ENCODE measurements at places on chromosomes 12 and 14. TPM values are rescaled to one million over a fixed set of nuclear protein-coding genes. Genes with fewer than 3 reads are reported as not detected.
A peak's percentile ranks its signal among the peaks of the same experiment; 100 is the strongest.

GRCh38 chr14:34997762-34998161 is 15.0 kb downstream of the SRP54 start:
- no peak overlapping the region for H3K4me3 ChIP-seq
- no peaks in the 10 kb centered on the region for H3K27me3 ChIP-seq
- no peaks in the 10 kb centered on the region for H3K36me3 ChIP-seq

DNA sequence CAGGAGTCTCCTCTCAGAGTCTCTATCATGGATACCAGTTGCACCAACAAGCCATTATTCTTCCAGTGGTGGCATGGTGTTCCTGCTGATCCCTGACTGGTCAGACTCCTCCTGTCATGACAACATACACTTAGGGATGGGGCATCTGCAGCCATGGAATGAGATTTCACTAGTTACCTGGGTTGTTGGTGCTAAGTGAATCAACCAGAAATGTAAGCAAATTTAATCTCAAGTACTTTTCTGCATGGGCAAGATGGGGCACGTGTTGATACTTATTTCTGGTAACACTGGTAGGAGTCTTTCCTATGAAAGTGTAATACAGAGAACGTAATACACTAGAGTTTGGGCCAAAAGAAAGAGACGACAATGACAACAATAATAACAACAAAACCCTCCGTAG is 211.5 kb upstream of the FOXN3 start:
- H3K36me3 ChIP-seq = no peaks in the 10 kb centered on the region
- peaks cover 6% of the 10 kb centered on the region for H3K4me1 ChIP-seq
- H3K27ac ChIP-seq = no peak overlapping the region
- H3K4me3 ChIP-seq = no peak overlapping the region
- H3K27me3 ChIP-seq = no peaks in the 10 kb centered on the region

DNA sequence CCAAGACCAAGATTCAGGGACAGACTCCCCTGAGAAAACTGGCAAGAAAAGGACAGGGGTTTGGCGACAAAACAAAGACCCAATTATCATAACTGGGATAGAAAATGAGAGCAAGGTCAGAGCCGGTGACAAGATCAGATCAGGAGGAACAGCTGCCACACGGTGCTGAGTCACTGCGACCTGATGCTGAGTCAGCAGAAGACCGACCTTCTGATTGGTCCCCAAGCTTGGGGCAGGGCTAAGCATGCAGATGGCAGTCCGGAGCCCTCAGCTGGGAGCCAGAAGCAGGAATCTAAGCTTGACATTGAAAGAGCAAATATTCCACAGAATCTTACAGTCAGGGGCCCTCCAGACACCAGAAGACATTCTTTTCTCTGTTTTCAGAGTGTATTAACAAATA is 19.1 kb upstream of the ARMH4 start:
- H3K36me3 ChIP-seq = no peaks in the 10 kb centered on the region
- DNase-seq = peak; percentile 29
- H3K4me3 ChIP-seq = no peak overlapping the region
- no peaks in the 10 kb centered on the region for H3K27me3 ChIP-seq

GRCh38 chr12:19200261-19200660 is 70.7 kb downstream of the PLEKHA5 start:
- no peaks in the 10 kb centered on the region for H3K4me1 ChIP-seq
- no peak for DNase-seq
- no peak overlapping the region for H3K4me3 ChIP-seq
- H3K27ac ChIP-seq = no peak overlapping the region
- no peaks in the 10 kb centered on the region for H3K36me3 ChIP-seq

DNA sequence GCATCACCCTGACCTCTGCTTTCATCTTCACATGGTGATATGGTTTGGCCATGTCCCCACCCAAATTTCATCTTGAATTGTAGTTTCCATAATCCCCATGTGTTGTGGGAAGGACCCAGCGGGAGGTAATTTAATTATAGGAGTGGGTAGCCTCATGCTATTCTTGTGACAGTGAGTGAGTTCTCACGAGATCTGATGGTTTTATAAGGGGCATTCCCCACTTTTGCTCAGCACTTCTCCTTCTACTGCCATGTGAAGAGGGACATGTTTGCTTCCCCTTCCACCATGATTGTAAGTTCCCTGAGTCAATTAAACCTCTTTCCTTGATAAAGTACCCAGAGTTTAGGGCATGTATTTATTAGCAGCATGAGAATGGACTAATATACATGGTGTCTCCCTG is 38.2 kb downstream of the TMBIM6 start:
- no peak for DNase-seq
- peaks cover 6% of the 10 kb centered on the region for H3K4me1 ChIP-seq
- no peaks in the 10 kb centered on the region for H3K36me3 ChIP-seq

- no peak overlapping the region for H3K27ac ChIP-seq
- no peak overlapping the region for H3K4me3 ChIP-seq
- no peak for DNase-seq
- no peaks in the 10 kb centered on the region for H3K4me1 ChIP-seq
- no peaks in the 10 kb centered on the region for H3K27me3 ChIP-seq
Measured at GRCh38 chr14:102805941-102806340, 28.7 kb downstream of the TRAF3 start.

DNA sequence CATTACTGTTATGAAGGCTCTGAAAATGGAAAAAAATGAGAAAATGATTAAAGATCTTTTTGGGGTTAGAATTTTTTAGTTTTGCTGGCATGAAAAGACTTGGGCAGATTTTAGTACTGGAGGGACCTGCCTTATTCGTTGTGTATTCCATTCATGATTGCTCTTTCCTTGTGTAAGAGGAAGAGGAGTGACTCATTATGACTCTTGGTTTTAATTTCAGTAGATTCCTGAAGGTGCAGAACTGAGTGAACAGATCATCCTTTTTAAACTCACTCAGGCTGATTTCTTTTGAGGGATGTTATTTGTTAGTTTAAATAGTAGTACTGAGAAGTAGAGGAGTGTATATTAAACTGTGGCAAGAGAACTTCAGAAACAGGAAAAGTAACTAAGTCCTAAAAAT is 41.6 kb downstream of the AKAP6 start:
- no peak overlapping the region for H3K4me3 ChIP-seq
- H3K36me3 ChIP-seq = no peaks in the 10 kb centered on the region
- no peaks in the 10 kb centered on the region for H3K27me3 ChIP-seq
- no peak for DNase-seq
- H3K27ac ChIP-seq = no peak overlapping the region
- H3K4me1 ChIP-seq = peaks cover 2% of the 10 kb centered on the region

GRCh38 chr14:56313789-56314188 is 195.6 kb downstream of the PELI2 start:
- no peak overlapping the region for H3K4me3 ChIP-seq
- no peak for DNase-seq
- no peaks in the 10 kb centered on the region for H3K36me3 ChIP-seq
- H3K4me1 ChIP-seq = no peaks in the 10 kb centered on the region

DNA sequence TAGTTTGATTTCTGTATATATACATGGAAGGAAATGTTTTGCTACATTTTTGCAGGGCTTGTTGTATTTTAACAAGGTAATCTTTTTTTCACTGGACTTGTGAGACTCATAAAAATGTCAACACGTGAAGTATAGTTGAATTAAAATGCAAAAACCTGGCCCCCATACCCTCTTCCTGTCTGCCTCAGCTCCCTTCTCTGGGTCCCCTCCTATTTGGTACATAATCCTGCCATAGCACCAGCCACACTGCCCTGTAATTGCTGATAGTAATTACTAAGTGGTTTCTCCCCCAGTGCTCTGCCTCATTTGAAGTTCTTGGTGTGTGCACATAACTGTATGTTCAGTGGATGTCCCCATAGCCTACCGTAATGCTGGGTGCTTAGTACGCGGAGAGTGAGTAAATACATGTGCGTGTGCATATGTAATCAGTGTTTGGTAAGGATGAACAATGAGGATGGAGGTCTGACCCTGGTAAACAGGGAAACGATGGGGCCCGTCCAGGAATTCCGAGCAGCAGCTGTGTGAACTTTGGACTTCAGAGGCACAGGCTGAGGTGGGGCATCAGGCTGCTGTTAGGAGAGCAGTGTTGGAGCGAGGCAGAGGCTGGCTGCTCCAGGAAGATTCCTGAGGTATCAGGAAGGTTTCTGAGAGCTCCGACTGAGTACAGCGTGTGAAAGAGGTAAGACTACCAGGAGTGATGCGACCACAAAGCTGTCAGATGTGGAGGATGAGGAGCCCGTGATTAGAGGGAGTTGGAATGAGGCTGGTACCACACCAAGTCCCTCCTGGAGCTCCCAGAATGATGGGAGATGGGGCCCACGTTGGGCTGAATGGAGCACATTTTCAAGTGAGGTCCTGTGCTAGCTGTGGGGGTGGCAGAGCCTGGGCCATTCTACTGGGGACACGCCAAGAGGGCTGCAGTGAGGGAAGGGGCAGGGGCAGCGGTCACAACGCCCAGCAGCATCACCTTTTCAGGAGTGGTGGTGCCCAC is 106.8 kb downstream of the PELI2 start:
- H3K4me1 ChIP-seq = no peaks in the 10 kb centered on the region
- no peak for DNase-seq
- no peak overlapping the region for H3K27ac ChIP-seq
- H3K27me3 ChIP-seq = no peaks in the 10 kb centered on the region

- no peak overlapping the region for H3K4me3 ChIP-seq
- no peak overlapping the region for H3K27ac ChIP-seq
- DNase-seq = no peak
- peaks cover 16% of the 10 kb centered on the region for H3K36me3 ChIP-seq
- no peaks in the 10 kb centered on the region for H3K4me1 ChIP-seq
Measured at GRCh38 chr14:75090353-75090752, 20.9 kb downstream of the ZC2HC1C start.

DNA sequence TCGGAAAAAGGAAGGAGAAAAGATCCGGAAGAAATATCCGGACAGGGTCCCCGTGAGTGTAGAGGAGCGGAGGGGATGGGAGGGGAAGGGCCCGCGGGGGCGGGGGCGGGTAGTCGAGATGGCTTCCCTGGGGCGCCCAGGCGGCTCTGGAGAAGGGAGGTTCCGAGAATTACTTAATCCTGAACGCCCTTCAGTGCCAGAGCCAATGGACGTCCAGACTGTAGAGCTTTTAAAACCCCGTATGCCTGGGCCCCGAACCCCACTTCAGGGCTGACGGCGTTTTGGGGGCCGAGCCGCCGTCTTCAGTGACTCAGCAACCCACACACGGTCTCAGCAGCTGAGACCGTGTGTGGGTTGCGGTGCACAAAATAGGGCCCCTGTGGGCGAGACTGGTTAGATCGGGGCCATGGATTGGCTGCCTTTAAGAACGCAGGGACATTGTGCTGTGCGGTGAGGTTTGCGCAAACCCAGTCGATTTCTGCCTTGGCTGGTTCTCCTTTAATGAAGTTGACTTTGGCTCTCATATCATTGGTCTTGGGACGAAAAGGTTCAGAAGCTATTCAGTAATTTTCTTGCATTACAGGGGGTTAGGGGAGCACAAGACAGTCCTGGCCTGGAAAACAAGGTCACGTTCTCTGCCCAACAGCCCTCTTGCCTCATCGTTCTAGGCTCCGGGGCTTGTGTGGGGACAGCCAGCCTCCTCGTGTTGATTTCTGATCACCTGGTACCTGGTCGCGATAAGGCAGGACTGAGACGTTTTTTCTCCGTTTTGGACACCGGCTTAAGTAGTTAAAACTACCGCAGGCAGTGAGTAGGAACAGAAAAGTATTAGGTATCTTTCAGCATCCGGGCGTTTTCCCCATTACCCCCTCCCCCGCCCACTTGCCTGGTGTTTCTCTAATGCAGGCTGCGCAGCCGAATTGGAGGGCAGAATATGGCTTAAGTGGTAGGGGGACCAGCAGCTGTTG is 775 bp downstream of the GABARAPL1 start:
- no peaks in the 10 kb centered on the region for H3K4me1 ChIP-seq
- no peaks in the 10 kb centered on the region for H3K27me3 ChIP-seq
- H3K36me3 ChIP-seq = peaks cover 14% of the 10 kb centered on the region
- H3K4me3 ChIP-seq = peak overlapping the region; percentile 97
- DNase-seq = peak; percentile 70

- no peak overlapping the region for H3K27ac ChIP-seq
- no peaks in the 10 kb centered on the region for H3K4me1 ChIP-seq
- no peak overlapping the region for H3K4me3 ChIP-seq
- H3K36me3 ChIP-seq = peaks cover 94% of the 10 kb centered on the region
Measured at GRCh38 chr12:64746663-64747062, 12.5 kb downstream of the GNS start.

GRCh38 chr14:100710826-100711462 is 15.7 kb upstream of the DLK1 start:
- no peak overlapping the region for H3K27ac ChIP-seq
- H3K27me3 ChIP-seq = no peaks in the 10 kb centered on the region
- DNase-seq = no peak
- H3K36me3 ChIP-seq = no peaks in the 10 kb centered on the region

DNA sequence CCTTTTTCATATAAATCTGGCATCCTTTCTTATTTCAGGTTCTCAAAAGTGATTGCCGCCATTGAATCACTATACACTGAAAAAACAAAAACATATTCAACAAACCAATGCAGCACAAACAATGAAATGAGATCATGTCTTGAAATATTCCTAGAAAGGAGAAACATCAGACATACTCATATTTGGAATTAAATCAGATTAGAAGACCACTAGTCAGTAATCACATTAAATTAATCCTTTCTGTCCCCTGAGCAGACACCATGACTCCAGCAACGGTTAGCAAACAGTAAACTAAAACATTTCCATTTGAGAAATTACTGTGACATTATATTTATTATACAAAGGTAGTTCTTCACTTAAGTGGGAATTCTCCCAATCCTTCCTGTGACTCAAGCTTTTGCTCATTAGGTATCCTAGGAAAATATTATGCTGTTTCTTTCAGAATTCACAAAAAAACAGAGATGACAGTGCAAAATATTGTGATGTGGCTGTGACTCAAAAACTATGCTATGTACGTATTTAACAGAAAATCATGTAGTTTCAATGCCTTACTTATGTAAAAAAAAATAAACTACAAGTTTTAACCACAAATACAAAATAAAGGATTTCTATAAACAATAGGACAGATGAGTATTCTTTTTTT is 29.7 kb downstream of the CPNE8 start:
- no peaks in the 10 kb centered on the region for H3K27me3 ChIP-seq
- H3K36me3 ChIP-seq = no peaks in the 10 kb centered on the region
- H3K4me3 ChIP-seq = no peak overlapping the region

- no peak overlapping the region for H3K4me3 ChIP-seq
- peak; percentile 74 for DNase-seq
- peaks cover 44% of the 10 kb centered on the region for H3K4me1 ChIP-seq
- H3K27ac ChIP-seq = no peak overlapping the region
- H3K27me3 ChIP-seq = no peaks in the 10 kb centered on the region
Measured at GRCh38 chr12:122366685-122367475, 55.6 kb downstream of the CLIP1 start.

- no peaks in the 10 kb centered on the region for H3K27me3 ChIP-seq
- DNase-seq = no peak
- H3K4me3 ChIP-seq = no peak overlapping the region
- no peak overlapping the region for H3K27ac ChIP-seq
- no peaks in the 10 kb centered on the region for H3K36me3 ChIP-seq
Measured at GRCh38 chr12:25882266-25882665, 76.2 kb upstream of the RASSF8 start.

TSPAN19 gene
- not detected for total RNA-seq

APOF gene
- total RNA-seq = not detected

RHOJ gene
- total RNA-seq = 20.7 TPM

TCL1B gene
- not detected for total RNA-seq

TDP1 gene
- total RNA-seq = 6.5 TPM

SUSD6 gene
- 59.6 TPM for total RNA-seq

LRFN5 gene
- 8.0 TPM for total RNA-seq

TAMALIN gene
- total RNA-seq = 54.0 TPM

CLEC6A gene
- total RNA-seq = not detected

SYT10 gene
- total RNA-seq = 1.4 TPM

SERPINA3 gene
- 99.2 TPM for total RNA-seq

BEGAIN gene
- total RNA-seq = 13.3 TPM
